Fibroblast of lung (primary cell): ENCODE measurements at places on chromosomes 2 and 18. TPM values are rescaled to one million over a fixed set of nuclear protein-coding genes. Genes with fewer than 3 reads are reported as not detected.

DNA sequence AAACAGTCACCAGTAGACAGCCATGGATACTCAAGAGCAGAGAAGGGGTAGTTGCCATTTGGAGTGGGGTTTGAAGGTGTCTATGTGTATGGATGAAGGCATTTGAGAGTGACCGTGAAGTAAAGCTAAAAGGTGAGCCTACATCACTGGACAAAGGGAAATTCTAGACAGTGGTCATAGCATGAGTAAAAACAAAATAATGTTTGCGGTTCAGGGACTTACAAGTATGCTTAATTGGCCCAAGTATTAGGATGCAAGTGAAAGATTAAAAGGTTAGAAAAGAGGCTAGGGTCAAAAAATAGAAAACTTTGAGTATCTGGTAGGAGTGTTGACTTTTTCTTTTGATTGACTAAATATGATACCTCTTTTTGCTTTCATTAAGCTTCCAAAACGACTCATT lies 238.1 kb upstream of the SLC8A1 start:
- no peak for DNase-seq

The TCF23 gene
- total RNA-seq = under 0.01 TPM in 1 of 2 replicates, not detected in the other

DNA sequence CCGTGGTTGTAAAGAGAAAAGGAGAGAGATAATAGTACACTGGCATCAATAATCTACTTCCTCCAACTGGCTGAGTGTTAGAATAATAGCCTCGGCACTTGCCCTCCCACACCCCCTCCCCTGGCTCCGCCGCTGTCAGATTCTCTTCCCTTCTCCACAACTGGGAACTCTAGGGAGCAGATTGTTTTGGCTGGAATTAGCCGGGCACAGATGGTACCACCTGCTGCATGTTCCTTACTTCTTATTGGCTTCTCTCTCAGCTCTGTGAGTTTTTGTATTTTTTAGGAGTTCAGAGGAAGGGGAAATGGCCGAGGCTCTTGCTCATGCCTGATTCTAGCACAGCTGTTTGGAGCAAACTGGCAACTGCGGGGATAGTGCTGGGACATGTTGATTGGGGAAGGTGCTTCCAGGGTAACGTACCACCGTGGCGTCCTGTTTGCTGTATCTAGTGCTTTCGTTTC lies 140.0 kb downstream of the ZEB2 start:
- peak; percentile 61 for DNase-seq

- no peak for DNase-seq
These were observed 164.3 kb upstream of the APCDD1 start for GRCh38 chr18:10289951-10290637.

GRCh38 chr2:109421642-109422041 lies 192.1 kb downstream of the SEPTIN10 start:
- DNase-seq = no peak

GRCh38 chr2:58237741-58238140 lies 3.4 kb downstream of the FANCL start:
- DNase-seq = no peak

DNA sequence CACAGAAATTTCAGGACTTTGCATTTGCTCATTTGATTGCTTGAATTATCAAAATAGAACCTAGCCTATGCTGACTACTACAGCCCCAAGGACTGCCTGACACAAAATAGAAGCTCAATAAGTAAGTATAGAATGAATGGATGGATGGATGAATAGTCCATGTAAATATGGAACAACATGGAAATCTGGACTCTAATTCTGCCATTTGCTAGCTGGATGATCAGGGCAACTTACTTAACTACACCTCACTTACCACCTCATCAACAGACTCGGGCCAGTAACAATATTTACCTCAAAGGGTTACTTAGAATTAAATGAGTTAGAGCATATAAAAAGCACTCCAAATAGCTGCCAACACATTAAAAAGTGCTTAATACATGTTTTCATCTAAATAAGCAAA lies 50.6 kb downstream of the NBAS start:
- DNase-seq = no peak

The PARD6G gene
- 2.1 and 3.1 TPM in 2 replicates for total RNA-seq

- no peak for DNase-seq
These were observed 217.6 kb upstream of the FOSL2 start for GRCh38 chr2:28175028-28175427.

DNA sequence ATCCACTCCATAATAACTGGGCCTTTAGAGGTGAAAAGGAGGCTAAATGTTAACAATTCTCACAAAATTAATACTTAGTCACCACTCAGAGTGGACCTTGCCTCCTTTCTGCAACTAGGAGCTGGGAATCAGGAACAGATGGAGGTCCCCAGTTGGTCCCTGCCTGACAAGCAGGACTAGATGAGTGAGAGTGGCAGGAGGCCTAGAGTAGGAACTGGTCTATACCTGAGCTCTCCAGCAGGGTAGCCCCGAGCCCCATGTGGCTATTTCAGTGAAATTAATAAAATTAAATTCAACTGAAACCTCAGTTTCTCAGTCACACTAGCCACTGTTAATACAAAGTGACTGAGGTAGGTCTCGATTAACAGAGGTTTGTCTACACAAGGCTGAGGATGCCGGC lies 150.5 kb downstream of the MYO5B start:
- DNase-seq = no peak

The CIDEA gene
- 0.26 and 1.7 TPM in 2 replicates for total RNA-seq

- DNase-seq = no peak
These were observed 283.9 kb downstream of the ALPK2 start for GRCh38 chr18:58344861-58345463.

The CABLES1 gene
- total RNA-seq = 11.4 and 15.7 TPM in 2 replicates

DNA sequence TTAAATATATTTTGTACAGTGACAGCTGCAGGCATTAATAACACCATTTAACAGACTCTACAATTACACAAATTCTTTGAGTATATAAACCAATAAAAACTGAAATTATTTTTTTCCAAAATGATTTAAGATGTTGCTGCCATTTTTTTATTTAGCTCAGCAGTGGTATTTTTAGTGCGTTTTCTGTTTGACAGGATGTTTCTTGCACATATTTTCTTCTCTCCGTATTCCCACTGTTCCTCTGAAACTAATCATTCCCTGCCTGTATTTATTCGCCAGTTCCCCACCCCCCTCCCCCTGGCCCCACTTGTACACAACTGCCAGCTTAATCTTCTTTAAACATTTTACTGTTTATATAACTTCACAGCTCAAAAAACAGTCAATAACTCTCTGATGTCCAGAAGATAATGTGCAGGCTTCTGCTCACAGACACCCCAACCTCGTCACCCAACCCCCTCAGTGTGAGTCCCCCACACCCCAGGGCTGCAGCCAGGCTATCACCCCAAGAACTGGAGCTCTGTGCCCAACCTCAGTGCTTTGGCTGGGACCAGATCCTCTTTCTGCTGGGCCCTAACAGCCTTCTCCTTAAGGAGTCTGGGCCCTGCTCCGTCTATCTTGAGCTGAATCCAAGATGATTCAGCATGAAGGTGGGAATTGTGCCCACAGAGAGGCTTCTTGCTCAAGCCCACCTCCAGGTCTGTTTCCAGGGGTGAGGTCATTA lies 41.6 kb upstream of the MAP4K4 start:
- peak; percentile 68 for DNase-seq

The PHOSPHO2 gene
- 3.9 and 5.4 TPM in 2 replicates for total RNA-seq

The MREG gene
- 1.8 and 3.5 TPM in 2 replicates for total RNA-seq

The KCNG2 gene
- total RNA-seq = 6.4 and 10.1 TPM in 2 replicates

GRCh38 chr2:25378731-25379490 lies 37.2 kb upstream of the DNMT3A start:
- DNase-seq = no peak
